ENCODE measurements at places on chromosomes 13 and 19.

DNA sequence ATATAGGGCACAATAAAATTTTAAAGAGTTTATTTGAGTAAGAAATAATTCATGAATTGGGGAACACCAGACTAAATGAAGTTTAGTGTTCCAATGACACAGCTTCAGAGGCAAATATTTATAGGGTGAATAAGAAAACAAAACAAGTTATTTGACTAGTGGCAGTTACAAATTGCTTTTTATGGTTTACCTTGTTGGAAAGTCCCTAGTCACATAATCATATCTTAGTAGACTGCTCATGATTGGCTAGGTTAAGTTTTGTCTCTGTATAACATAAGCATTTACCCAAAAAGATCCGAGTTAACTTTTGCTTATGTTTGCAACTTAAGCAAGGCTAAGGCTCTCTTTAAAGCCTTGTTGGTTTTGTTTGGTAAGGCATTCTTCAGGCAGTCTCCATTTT is 224.7 kb upstream of the MIR17HG start:
- no peak for DNase-seq

DNA sequence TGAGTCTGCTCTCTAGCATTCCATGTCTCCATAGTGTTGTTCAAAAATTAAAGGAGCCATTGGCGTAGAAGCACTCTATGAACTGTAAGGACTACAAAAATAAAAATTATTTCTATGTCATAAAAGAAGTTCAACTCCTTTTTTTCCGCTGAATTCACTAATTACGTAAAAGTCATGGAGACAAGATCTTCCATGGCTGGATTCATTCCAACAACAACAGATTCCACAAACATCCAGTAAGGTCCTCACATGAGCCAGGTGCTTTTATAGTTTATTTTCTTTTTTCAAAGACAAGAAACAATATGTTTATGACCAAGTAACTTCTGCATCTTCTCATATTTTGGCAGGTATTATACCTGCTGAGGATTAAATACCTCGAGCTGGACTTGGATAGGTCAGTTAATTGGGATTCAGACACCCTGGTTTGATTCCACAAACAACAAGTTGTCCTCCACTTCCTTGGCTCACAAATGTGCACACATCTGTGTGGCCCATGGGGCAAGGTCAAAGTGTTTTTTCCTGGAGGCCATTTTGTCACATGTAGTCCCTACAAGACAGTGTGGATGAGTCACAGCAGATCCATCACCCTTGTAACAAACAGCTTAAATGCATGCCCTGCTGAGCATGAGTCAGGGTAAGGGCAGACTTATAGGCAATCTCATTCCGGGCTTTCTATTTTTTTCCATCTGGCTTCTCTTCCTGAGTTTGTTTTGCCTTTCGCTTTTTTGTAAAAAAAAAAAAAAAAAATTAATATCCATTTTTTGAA is 475.6 kb downstream of the COG6 start:
- no peak for DNase-seq

DNA sequence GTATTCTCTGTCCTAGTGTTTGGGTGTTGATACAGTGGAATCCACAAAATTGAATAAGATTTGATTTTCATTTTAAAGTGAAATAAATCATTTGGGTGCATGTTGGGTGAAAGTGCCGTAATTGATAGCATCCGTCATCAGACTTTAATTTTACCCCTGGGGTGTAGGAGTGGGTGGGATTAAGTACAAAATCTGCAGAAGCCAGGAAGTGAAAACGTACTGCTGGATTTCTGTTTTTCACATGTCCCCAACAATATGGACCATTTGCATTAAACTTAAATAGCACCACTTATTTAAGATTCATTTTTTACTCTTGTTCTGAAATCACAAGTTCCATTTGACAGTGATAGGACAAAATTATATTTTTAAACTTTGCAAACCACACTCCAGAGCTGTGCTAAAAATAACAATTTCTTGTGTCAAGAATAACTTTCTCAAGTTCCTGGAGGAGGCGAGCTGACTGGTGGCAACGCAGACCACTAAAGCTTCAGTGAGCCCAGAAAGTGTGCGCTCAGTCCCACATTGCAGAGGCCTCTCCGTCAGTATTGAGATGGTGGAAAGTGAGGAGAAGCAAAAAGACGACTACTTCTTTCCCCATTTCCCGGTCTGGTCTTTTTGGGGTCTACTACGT is 71.3 kb downstream of the ARHGEF7 start:
- no peak for DNase-seq

DNA sequence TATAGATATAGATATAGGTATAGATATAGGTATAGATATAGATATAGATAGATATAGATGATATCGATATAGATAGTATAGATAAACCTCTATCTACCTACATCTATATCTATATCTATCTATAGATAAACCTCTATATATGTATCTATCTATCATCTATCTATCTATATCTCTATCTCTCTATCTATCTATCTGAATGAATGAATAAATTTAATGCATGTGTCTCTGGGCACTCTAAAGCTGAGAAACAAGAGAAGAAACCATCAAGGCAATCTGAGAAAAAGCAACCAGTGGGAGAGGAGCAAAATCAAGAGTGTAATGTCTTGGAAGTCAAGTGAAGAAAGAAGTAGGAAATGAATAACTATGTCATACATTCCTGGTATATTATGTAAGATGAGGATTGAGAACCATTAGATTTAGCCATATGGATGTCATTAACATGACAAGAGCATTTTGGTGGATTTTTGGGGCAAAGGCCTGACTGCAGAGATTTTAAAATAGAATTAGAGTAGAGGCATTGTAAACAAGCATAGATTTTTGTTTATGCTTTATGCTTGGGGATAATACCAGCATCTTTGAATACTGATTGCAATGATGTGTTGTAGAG is 1262.7 kb upstream of the MIR17HG start:
- no peak for DNase-seq

- no peak for DNase-seq
Observed at GRCh38 chr19:32406161-32407003, 812 bp downstream of the DPY19L3 start.

DNA sequence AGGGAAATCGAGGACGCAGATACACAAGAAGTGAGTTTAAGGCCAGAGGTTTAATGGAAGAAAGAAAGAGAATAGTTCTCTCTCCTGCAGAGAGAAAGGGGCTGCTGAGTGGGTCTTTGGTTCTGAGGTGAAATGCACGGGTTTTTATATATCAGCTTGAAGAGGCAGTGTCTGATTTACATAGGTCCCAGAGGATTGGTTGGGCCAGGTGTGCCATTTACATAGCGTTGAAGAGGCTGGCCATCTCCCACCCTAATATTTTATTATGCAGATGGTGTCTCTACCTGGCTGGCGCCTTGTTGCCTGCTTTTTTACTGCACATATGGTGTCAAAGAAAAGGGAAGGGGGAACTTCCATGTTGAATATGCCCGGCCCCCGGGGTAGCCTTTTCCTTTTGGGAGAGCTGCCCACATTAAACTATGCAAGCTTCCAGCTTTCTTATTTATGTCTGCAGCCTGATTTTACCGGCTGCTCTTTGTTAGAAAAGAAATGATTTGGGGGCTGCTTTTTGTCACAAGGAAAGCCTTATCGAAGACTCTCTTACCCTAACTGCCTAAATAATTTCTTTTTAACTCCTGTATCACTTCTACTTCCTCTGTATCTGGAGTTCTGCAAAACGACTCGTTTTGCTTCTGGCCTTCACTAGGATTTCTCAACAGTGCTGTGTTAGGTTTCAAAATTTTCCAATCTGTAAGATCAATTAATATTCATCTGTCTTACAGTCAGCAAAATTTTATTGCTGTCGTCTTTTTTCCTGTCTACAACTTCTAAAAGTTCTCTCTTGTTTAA is 268.5 kb downstream of the B3GLCT start:
- DNase-seq = no peak

GRCh38 chr13:100954430-100955305 is 280.1 kb upstream of the TMTC4 start:
- DNase-seq = no peak

DNA sequence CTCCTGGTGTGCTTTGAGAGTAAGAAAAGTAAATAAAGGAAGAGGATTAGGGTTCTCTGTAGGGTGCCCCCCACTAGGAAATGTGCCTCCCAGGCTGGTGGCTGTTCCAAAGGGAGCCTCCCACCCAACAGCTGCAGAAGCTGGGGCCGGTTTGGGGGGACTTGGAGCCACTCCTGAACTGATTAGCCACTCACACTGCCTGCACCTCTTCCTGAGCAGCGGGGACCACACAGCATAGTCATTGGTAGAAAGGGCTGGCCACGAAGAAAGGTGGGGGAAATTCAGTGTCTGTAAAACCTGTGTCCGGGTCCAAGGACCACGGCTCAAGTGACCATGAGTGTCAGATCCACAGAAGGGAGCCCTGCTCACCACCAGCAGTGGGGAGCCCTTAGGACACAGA is 55.6 kb downstream of the SPACA7 start:
- no peak for DNase-seq

DNA sequence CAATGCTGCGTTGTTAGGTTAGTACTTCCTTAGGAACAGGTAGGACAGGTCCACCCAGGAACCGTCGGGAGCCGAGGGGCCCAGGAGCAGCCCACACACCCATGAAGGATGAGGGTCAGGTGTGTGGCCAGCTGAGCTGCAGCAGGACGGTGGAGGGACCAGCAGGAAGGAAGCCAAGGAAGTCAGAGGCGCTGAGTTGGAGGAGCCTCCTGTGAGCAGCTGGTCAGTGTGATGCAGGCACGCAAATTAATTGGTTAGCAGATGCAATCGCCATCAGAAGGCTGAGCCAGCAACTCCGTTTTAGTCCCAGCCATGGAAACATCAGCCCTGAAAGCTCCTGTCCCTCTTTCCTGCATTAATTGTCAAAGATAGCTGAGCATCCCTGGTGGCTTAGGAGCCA is 114.9 kb upstream of the SOX1 start:
- DNase-seq = no peak
